Hair follicle dermal papilla cell (primary cell): ENCODE measurements at places on chromosomes 4 and X. TPM values are rescaled to one million over a fixed set of nuclear protein-coding genes. Genes with fewer than 3 reads are reported as not detected.

The DSPP gene
- not detected in 2 replicates for total RNA-seq

The FDCSP gene
- not detected in 2 replicates for total RNA-seq

The LDB2 gene
- 7.8 and 16.6 TPM in 2 replicates for total RNA-seq

The F8A3 gene
- 2.2 and 3.7 TPM in 2 replicates for total RNA-seq

The MFAP3L gene
- 5.6 and 6.5 TPM in 2 replicates for total RNA-seq
